ENCODE measurements at places on chromosomes 1 and 21.

DNA sequence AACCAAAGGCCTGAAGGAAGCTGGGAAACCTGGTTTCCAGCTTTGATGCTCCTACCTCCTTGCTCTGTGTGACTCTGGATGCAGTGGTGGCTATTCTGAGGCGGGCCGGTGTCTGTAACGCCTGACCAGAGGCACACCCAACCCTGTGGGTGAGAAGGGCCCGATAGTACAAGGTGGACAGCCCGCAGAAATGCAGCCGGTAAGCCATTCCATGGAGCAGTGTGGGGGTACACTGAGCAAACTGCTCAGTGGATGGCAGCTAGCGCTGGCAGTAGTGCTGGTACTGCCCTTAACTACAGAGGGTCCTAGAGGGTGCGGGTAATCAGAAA is 36.0 kb downstream of the AHDC1 start:
- no peak for DNase-seq

DNA sequence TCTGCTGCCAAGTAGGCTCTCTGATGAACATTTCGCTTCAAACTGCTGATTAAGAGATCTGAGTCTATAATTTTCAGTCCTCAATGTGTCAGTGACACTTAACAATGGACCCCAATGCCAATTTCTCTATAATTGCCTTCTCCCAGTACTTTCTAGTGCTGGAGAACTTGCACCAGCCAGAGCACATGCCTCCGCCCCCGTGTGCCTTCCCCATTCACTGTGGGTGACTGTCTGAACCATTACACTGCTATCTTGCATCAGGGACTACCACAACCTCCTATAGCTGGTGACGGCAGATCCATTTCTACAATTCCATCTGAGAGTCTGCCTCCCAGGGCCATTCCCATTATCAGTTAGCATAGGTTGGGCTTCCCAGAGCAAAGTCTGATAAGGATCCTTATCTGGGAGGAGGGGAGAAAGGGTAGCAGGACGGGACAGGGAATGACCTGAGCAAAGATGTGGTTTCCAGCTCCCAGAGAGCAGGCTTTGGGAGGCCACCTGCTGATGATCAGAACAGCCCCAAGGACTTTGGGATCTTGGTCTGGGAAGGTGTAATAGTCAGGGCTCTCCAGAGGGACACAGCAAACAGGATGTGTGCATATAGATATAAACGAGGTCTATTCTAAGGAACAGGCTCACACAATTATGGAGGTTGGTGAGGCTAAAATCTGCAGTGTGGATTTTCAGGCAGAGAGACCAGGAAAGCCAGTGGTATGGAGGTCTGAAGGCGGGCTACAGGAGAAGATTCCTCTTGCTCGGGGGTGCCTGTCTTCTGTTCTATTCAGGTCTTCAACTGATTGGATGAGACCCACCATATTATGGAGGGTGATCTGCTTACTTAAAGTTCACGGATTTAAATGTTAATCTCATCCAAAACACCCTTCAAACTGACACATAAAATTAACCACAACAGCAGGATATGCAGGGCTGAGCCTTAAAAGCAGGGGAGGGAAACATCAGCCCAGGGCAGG is 238.2 kb downstream of the PTPRU start:
- DNase-seq = no peak

DNA sequence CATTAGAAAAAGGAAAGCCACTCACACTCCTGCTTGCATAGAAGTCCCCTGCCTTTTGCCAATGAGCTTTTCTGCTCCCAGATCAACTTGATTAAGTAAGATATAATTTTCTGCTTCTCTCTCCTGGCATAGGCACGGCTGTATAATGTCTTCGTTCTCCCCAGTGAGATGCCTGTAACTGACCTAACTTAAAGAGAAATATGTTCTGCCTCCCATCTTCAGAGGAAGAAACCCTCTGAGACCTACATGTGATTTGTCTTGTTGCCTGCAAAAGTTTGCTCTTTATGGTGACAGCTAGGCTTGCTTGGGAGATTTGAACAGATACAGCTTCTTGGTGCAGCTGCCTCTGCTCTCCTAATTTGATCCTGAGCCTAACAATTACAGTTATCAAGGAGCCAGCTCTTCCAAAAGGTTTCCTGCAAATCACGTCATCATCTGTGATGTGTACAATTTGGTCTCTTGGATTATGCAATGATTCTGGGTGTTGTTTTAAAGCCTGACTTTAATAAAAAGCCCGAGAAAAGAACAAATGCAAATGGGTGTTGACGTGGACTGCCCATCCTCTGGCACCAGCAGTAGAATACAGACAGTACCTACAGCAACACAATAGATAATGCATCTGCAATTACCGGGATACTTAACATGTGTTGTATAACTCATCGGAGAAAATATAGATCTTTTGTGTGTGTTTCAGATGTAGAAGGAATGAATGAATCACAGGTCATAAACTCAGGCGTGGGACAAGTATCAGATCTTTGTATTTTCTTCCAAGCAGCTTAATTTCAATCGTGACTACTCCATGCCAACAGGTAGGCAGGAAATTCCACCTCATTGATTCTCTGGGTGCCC is 76.2 kb upstream of the KAZN start:
- DNase-seq = no peak

- no peak for DNase-seq
Observed at GRCh38 chr1:22256213-22256512, 113.3 kb upstream of the WNT4 start.

DNA sequence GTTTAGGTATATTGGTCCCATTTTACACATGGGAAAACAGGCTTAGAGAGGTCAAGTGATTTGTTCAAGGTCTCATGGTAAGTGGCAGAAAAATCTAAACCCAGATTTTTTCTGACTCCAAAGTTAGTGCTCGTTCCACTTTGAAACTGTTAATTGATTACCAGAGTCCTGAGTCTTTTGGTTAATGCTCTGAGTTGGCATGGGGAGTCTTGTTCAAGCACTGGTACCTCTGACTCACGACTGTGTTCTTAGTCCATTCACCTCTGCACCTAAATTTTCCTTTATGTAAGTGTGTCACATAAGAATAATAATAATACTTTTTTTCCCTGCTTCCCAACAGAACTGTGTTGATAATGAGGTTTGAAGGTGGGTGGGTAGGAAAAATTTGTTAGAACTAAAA is 59.3 kb downstream of the VANGL2 start:
- DNase-seq = no peak

DNA sequence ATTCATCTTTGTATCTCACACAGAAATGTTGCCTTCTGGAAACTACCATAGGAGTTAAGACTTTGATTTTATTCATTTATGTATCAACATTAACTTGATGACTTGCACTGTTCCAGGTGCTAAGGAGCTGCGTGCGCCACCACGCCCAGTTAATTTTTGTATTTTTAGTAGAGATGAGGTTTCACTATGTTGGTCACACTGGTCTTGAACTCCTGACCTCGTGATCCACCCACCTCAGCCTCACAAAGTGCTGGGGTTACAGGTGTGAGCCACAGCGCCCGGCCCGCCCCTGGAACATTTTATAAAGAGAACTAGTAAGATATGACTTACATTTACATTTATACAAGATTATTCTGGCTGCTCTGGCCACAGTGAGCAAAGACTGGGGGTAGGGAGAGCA is 252.2 kb downstream of the FAF1 start:
- no peak for DNase-seq

GRCh38 chr1:58619286-58620054 is 42.4 kb upstream of the TACSTD2 start:
- DNase-seq = no peak

All from CD4-positive, alpha-beta T cell treated with Interleukin-4 for 4 hours (primary cell).